ENCODE measurements at places on chromosomes 5 and 9.

- DNase-seq, result no peak
These were observed 1.8 kb downstream of the SQSTM1 start for GRCh38 chr5:179822444-179822990.

- no peak for DNase-seq
These were observed 73.3 kb downstream of the DPYSL3 start for GRCh38 chr5:147436596-147436995.

DNA sequence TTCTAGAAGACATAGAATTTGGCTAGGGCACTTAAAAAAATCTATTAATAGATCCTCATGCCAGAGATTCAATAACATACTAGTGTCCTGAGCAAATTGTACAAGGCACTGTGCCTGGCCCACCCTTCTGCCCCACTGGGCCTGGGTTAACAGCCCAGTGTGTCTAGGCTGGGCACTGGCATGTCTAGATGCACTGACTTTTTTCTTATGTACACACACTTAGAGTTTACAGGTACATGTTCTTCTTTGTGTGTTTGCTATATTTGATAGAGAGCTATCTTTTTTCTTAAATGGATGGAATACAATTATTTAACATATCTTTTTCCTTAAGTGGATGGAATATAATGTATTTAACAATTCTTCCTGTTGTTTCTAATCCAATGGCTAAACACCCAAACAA lies 241.5 kb downstream of the AUH start:
- DNase-seq, result no peak

DNA sequence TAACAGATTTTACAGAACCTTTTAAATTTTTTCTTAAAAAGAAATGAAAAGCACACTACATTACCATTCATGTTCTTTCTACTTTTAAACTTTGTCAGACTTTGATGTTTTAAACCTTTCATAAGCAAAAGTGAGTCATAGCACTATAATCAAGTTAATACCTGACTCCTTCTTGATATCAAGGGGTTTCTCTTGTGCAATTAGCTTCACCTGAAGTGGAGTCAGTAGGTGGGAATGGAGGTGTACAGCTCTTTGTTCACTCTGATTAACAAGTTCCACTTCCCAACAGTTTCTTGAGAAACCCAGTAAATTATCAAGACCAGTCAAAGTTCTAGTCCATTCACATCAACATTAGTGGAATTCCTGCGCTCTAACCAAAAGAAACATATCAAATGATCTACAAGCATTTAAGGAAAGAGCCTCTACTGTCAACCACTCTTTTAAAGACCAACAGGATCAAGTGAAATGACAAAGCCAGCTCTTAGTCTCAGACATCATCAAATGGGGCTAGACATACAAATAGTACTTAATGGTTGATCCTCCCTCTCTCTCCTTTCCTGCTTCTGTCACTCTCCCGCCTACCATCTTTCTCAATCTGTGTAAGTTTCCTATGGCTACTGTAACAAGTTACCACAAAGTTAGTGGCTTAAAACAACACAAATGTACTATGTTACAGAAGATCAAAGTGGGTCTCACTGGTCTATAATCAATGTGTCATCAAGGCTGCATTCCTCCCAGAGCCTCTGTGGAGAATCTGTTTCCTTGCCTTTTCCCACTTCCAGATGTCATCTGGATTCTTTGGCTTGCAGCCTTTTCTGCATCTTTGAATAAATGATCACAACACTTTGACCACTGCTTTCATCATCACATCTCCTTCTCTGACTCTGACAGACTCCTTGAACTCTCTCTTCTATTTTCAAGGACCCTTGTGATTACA lies 68.0 kb downstream of the HINT1 start:
- DNase-seq, result no peak

GRCh38 chr5:71986101-71986500 lies 121.2 kb upstream of the MAP1B start:
- DNase-seq, result no peak

GRCh38 chr9:77125665-77126064 lies 51.7 kb upstream of the VPS13A start:
- DNase-seq, result no peak

DNA sequence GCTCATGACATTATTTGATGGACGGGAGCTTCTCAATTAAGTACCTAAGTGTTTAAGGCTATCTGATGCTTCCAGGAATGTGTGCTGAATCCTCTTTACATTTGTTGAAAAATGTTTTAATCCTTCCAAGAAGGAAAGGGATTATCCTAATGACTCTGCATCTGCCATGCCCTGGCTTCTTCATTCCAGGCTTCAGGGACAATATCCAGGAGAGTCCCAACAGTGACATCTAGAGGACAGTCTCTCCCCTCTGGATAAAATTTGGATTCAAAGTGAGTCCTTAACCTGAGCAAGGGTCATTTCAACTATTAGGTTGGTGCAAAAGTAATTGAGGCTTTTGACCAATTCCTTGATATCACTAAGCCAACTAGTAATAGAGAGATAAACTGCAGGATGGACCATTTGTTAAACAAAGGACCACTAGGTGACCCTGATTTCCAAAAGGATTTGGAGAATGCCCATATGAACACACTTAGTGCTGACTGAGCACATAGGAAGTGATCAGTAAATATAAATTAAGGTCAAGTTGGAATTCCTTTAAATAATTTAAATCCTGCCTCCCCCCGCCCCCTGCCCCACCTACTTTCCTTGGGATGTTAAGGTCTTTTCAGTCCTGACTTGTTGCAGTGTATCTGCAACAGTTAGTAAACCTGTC lies 19.1 kb downstream of the TNFSF8 start:
- peak; percentile 35 for DNase-seq

DNA sequence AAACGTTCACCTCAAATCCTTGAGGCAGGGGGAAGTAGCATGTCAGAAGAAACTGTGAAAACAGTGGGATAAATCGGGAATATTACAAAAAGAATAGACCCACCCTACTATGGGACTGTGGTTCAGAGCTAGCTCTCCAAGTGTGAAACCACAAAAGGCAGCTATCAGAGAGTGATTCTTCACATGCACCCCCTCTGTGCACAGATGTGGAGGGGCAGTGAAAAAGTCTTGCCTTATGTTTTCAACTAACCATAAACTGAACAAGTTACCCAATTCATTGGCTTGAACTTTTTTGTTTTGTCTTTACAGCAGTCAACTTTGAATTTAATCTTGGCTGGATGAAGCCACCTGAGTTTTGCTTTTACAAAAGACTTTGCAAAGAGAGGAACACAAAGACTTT lies 98.8 kb upstream of the NR4A3 start:
- DNase-seq, result no peak

GRCh38 chr9:37200433-37201005 lies 80.1 kb downstream of the ZCCHC7 start:
- no peak for DNase-seq

DNA sequence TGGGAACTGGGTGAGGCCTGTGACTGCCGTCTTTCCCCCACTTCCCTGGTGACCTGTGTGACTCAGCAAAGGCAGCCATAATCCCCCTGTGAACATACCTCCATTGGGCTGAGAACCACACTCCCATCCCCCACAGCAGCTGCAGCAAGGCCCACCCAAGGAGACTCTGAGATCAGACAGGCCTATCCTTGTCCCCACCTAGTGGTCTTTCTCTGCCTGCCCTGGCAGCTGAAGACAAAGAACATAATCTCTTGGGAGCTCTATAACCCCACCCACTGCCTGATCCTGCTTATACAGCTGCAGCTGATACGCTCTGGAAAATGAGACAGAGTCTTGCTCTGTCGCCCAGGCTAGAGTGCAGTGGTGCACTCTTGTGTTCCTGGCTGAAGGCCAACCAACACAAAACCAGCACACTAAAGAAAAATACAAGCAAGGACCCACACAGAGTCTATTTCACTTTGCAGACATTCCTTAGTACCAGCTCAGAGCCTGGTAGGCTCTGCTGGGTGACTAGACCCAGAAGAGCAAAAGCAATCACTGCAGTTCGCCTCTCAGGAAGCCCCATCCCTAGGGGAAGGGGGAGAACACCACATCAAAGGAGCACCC lies 106.7 kb downstream of the MCTP1 start:
- no peak for DNase-seq

GRCh38 chr5:149257889-149258705 lies 13.6 kb upstream of the AFAP1L1 start:
- DNase-seq, result no peak

GRCh38 chr5:112109331-112110007 lies 309.6 kb downstream of the EPB41L4A start:
- DNase-seq, result peak; percentile 1

DNA sequence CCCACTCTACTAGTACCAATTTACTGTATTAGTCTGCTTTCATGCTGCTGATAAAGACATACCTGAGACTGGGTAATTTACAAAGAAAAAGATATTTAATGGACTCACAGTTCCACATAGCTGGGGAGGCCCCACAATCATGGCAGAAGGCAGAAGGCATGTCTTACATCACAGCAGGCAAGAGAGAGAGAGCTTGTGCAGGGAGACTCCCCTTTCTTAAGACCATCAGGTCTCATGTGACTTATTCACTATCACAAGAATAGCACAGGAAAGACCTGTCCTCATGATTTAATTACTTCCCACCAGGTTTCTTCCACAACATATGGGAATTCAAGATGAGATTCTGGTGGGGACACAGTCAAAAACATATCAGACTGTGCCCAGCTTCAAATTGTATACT lies 11.5 kb downstream of the UGT3A1 start:
- no peak for DNase-seq

DNA sequence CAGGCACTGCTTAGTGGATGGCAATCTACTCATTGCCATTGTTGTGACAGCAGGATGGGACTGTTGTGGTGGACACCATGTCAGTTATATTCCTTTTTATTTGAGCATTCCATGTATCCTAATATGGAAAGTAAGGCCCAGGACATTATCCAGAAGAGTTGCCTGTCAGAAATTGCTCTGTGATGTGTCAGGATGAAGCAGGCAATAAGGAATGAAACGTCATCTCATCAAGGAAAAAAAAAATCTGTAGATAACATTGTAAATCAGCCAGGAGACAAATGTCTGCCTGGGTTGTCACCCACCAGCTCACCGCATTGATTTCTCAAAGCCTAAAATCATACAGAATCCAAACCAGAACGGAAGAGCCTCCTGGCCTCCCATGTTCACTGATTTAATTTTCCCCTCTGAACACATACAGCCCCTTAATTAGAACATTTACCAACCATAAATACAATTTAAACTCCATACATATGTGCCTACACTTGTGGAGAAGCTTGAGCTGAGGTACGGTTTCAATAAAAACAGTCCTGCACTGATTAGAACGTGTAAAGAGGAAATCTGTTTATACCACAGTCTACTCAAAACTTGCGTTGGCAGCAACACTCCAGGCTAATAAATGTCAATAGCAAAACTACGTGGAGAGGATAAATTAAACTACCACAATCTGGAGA lies 73.9 kb downstream of the FOXD1 start:
- no peak for DNase-seq

DNA sequence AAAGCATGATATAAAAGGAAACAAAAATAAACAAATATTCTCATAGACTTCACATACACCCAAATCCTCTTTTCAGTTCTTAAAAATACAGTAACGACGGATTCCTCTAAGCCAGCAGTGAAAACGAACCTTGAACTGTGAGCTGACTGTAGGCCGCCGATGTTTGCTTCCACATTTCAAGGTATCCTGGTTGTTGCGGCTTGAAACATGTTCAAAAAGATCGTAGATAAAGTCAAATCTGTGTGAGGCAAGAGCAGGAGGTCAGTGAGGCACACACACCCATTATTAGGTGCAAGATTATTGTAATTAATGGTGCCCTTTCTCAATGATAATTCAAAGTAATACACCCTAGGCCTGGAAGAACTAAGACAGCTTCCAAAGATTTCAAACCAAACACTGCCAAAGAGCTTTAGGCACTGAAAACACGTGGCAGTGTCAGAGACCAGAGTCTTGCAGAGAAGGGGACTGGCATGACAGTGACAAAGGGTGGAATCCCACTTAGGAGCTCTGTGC lies 141.2 kb upstream of the RETREG1 start:
- no peak for DNase-seq

DNA sequence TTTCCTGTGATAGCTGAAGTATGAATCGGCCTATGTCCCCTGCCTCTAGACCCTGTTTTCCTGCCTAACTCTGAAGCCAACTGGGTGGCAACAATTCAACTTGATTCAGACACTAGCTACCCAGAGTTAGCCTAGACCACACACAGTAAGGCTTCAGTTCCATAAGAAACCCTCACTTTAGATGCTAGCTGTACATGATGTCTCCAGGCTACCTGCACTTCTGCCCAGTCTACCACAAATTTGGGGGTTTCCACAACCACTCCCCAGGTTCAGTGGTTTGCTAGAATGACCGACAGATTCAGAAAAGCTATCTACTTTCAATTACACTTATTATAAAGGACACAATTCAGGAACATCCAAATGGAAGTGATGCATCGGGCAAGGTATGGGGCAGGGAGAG lies 119.4 kb upstream of the VLDLR start:
- no peak for DNase-seq

GRCh38 chr5:16391858-16392649 lies 73.5 kb downstream of the ZNF622 start:
- no peak for DNase-seq

DNA sequence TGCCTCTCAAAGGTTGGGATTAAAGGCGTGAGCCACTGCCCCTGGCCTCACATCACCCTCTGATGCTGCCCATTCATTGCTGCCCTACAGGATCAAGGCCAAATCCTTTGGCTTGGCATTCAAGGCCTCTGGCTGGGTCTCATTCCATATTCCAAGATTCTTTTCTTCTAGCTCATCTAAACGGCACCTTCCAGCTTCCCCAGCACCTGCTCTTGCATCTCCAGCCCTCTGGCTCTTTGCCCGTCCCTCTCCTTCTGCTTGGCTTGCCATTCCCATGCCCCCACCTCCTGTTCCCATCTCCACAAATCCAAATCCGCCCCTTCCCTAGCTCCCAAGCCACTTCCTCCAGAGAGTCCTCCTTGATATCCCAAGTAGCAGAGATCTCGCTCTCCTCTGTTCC lies 33.1 kb downstream of the CORO2A start:
- DNase-seq, result no peak

GRCh38 chr5:19975795-19976194 lies 12.2 kb downstream of the CDH18 start:
- DNase-seq, result no peak

- no peak for DNase-seq
These were observed 80.2 kb upstream of the DMRT1 start for GRCh38 chr9:761176-761792.

GRCh38 chr9:11312966-11313365 lies 700.2 kb upstream of the PTPRD start:
- DNase-seq, result no peak

Measured in NCI-H1092 (cell line).